ENCODE measurements at places on chromosomes 12 and 14.

DNA sequence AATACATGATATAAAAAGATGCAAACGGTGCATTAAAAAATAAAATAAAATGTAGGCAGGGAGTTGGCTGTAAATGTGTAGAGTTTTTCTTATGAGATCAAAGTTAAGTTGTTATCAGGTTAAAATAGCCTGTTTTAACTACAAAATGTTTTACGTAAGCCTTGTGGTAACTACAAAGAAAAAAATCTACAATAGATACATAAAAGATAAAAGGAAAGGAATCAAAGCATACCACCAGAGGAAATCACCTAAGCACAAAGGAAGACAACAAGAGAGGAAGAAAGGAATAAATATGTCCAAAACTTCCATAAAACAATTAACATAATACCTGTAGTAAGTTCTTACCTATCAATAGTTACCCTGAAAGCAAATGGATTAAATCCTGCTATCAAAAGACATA is 12.2 kb downstream of the NELL2 start:
- no peak for DNase-seq

- no peak for DNase-seq
Measured at GRCh38 chr14:53330441-53330840, 177.3 kb upstream of the DDHD1 start.

DNA sequence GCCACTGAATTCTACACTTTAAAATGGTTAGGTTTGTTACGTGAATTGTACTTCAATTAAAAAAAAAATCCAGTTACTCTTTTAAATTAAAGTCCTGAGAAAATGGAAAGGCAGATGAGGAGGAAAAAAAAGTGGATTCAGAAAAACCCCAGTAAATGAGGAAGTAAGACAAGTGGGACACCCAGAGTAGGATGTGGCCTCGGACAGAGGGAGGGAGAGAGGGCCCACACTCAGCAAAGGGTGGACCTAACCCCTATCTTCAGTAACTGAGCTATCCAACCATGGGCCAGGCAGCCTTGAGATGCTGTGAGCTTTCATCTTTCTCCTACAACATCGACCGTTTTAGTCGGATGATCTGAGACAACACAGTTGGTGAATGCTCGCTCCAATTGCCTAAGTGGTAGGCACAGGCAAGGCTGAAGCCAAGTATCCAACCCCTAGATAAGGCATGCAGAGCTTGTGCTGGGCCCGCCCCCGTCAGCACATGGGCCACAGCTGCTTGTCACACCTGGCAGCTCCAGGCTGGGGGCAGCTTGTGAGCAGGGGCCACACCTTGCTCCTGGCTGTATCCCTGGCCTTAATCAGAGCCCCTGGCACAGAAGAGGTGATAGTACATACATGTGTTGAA is 142.1 kb downstream of the TTC7B start:
- no peak for DNase-seq

DNA sequence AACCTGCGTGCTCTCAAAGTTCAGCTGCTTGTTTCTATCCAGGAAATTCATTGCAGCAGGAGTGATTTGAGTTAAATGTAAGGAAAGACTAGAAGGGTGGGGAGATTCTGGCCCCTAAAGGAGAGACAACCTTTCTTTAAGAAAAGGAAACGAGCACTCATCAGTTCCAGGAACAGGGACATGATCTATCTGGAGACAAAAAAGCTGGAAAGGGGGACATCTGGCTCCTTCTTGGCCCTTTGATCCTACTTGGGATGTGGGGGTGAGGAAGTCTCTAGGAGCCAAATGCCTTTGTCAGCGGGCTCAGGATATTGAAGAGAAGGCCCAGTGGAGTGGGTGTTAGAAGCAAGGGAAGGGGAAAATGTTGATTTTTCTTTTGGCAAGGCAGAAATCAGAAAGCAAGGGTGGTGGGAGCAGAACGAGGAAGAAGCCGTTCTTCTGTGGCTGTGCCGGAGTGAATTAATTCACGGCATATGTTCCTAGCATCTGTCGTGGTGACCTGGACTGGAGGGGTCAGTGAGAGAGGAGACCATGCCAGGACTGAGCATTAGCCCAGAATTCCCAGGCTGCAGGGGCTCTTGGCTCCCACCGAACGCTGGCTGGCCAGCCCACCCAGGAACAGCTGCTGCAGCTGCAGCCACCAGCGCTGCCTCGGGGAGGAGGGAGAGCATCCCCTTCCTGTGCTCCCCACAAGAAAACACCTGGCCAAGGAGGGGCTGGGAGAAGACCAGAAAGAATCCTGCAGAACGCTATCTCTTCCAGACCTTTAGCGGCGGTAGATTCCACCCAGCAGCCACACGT is 62.8 kb upstream of the GPATCH2L start:
- DNase-seq = no peak

DNA sequence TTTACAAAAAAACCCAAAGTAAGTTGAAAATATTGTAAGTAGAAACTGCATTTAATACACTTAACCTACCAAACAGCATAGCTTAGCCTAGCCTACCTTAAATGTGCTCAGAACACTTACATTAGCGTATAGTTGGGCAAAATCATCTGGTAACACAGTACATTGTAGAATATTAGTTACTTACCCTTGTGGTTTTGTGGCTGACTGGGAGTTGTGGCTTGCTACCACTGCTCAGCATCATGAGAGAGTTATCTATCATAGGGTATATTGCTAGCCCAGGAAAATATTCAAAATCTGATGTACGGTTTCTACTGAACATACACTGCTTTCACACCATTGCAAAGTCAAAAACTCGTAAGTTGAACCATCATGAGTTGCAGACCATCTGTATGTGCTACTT is 141.7 kb upstream of the GARIN6 start:
- no peak for DNase-seq

Measured in HTR-8/SVneo (cell line).